ENCODE measurements at places on chromosomes 12 and 14.

DNA sequence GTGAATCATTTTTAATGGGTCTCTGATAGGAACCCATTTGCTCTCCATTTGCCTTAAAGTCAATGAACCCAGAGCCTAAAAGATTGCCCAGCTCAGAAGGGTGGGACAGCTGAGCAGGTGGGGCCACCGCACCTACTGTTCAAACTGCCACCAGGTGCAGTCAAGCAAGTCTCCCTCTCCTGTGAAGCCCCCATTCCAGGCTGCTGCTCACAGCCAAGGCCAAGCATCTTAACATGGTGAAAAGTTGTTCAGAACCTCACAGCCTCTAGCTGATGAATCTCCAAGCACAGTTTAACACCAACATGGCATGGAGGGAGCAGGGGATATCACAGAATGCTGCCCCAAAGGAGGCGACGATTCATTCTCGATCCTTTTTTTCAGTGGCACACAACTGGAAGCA lies 29.5 kb downstream of the ANO2 start:
- no peak for DNase-seq

DNA sequence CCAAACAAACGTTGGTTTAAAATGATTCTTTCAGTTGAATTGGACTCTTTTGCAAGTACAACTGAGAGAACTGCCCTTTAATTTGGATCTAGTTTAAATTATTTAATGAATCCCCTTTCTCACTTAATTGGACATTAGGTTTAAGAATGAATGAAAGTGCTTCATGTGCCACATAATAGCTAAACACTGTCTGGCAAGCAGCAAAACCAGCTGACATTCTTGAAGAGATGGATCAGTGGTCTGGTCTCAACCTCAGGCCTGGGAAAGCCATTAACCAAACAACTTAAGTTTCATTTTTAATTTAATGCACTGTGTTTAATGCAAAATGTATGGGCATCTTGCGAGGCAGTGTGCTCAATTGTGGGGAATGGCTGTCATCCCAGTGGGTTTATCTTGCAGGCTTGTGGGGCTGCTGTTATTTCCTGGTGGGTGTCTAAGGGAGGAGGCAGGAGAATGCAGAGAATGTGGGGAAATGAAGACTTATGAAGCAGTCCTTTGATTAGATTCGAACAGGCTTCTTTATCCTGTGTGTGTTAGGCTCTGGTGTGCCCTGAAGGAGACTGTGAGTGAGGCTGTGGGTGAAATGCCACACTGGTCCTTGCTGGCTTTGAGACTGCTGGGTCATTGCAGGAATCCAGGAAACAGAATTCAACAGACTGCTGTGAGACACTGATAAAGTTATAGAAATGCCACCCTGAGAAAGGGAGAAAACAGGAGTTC lies 144.1 kb upstream of the PELI2 start:
- DNase-seq: no peak

- no peak for DNase-seq
Measured at GRCh38 chr14:73760598-73761586, 46.7 kb upstream of the PNMA1 start.

GRCh38 chr14:63770187-63770807 lies 42.4 kb upstream of the SGPP1 start:
- DNase-seq: no peak

DNA sequence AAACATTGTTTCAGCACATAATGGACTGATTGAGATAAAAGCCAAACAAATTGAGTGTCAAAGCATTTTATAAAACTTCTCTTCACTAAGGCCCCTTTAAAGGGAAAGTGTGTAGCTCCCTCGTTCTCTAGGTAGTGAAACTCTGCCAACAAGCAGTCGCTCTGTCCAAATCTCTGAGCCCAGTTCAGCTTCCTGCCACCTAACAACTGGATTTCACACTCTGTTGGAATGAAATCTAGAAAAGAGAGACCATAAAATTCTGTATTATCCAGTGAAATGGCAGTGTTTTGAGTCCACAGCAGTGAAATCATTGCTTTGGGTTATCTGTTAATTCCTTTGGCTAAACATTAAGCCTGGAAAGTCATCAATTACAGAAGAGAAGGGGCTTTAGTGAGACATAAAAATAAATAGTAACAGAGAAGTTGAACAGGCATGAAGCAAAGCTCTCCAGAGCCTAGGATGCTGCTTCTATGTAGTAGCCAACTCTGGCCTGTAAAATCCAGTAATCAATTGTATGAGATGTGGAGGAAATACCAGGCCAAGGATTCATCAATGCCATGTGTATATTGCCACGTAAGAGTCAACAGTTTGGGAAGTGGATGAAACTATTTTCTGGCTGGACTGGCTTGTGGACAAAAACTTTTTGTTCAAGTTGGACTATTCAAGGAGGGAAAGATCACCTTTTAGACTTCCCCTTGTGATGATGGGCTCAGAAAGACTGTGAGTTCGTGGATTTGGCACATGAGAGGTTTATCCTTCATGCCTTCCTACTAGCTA lies 122.5 kb downstream of the WIF1 start:
- no peak for DNase-seq

GRCh38 chr14:69882116-69882864 lies 3.1 kb downstream of the SMOC1 start:
- no peak for DNase-seq

- no peak for DNase-seq
Measured at GRCh38 chr14:82046512-82047226, 513.0 kb upstream of the SEL1L start.

- DNase-seq: no peak
Measured at GRCh38 chr14:68577802-68578541, 214.9 kb downstream of the ZFP36L1 start.

DNA sequence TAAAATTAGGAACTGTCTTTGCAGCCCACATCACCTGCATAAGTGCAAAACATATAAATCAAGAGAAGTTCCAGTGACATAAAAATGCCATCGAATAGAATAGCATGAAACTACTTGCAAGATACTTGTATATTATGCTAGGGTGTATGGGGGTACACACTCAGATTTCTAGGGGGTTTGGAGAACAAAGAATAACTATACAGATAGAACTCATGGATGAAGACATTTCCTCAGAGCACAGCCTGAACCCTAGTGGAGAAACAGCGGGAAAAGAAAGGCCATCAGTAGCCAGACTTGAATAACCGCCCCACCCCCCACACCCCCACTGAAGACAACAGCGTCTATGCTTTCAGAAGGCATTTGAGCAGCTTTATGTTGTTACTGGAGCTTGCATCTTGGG lies 425.8 kb downstream of the NPAS3 start:
- DNase-seq: peak; percentile 39

- peak; percentile 1 for DNase-seq
Measured at GRCh38 chr12:75305412-75306332, 24.5 kb downstream of the CAPS2 start.

DNA sequence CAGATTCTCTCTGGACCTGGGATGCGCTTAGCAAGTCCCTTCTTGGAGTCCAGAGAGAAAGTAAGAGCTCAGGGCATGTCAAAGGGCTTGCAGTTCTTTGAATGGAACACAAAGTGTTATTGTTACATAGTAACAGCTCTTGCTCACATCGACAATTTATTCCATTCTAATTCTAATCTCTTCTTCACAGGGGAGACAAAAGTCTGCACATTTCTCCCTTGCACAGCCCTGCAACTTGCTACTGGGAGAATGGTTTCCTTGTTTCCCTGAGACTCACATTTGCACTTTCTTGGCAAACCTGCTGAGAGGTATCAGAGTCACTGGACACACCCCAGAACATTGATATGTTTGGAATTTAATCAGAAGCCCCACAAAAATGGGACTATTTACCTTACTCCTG lies 209.9 kb upstream of the IGF1 start:
- DNase-seq: no peak

- no peak for DNase-seq
Measured at GRCh38 chr12:129771238-129771637, 132.6 kb downstream of the TMEM132D start.

GRCh38 chr12:43337571-43338444 lies 214.2 kb downstream of the ADAMTS20 start:
- no peak for DNase-seq

DNA sequence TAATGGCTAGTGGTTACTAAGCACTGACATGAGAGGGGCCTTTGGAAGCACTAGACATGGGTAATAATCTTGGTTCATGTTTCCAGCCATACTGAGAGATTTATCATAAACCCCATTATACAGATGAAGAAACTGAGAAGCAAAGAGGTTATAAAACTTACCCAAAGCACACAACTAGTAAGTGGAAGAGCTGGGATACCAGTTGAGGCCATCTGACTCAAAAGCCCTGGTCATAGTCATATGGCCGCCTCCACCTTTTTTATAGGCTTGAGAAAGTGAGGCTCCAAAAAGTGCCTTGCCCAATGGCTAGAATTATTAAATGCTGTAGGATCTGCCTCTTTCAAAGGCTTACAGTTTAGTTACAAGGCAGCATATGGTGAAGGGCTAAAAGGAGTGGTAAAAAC lies 944 bp downstream of the TXNRD1 start:
- DNase-seq: no peak

- DNase-seq: no peak
Measured at GRCh38 chr12:57262126-57262822, 11.3 kb upstream of the STAC3 start.

- no peak for DNase-seq
Measured at GRCh38 chr12:93127582-93128331, 198.7 kb upstream of the EEA1 start.

- no peak for DNase-seq
Measured at GRCh38 chr12:54068418-54069070, 14.9 kb downstream of the HOXC4 start.

DNA sequence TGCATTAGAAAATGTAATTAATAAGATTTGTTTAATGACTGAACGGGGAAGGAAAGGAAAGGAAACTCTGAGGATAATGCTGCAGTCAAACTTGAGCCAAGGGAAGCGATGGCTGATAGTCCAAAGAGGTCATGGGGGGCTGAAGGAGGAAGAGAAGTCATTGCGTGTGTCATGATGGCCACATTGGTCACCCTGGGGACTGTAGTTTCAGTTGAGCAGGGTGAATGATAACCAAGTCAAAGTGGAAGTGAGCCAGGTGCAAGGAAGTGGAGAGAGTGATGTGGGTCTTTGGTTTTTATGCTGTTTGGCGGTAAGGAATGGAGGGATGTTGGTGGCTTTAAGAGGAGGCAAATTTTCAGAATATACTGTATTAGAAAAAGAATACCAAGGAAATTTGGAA lies 21.6 kb downstream of the C12orf75 start:
- no peak for DNase-seq

DNA sequence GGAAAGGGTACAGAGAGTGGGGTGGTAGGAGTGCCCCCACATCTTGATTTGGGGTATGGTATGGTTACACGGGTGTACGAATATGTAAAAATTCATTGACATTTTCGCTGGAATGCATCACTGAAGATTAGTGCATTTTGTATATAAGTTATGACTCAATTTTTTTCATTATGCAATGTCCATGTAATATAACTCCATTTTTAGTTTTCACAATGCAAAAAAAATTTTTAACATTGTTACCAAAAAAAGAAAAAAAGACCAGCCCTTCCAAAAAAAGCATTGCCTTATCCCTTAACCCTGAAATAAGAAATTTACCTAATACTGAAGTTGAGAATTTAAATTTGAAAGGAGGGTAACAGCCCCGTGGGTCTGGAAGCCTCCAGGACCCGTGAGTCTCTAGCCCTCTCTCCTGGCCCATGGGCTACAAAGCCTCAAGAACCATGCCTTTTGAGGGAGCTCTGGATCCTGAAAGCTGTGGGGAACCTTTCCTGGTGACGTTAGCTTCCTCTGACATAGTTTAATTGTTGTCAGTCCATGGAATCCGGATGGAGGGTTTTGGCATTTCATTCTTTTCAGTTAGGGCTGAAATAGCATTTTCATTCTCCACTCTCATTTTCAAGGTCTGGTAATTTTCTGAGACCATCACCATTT lies 55.6 kb upstream of the ACTN1 start:
- no peak for DNase-seq

DNA sequence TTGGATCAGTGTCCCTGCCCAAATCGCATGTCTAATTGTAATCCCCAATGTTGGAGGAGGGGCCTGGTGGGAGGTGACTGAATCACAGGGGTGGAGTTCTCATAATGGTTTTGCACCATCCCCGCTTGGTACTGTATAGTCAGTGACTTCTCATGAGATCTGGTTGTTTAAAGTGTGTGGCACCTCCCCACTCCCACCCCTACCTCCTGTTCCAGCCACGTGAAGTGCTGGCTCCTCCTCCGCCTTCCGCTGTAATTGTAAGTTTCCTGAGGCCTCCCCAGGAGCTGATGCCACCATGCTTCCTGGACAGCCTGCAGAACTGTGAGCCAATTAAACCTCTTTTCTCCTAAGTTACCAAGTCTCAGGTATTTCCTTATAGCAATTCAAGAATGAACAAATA lies 67.2 kb downstream of the FERMT2 start:
- no peak for DNase-seq

- no peak for DNase-seq
Measured at GRCh38 chr12:108807996-108808769, 49.2 kb downstream of the SSH1 start.

DNA sequence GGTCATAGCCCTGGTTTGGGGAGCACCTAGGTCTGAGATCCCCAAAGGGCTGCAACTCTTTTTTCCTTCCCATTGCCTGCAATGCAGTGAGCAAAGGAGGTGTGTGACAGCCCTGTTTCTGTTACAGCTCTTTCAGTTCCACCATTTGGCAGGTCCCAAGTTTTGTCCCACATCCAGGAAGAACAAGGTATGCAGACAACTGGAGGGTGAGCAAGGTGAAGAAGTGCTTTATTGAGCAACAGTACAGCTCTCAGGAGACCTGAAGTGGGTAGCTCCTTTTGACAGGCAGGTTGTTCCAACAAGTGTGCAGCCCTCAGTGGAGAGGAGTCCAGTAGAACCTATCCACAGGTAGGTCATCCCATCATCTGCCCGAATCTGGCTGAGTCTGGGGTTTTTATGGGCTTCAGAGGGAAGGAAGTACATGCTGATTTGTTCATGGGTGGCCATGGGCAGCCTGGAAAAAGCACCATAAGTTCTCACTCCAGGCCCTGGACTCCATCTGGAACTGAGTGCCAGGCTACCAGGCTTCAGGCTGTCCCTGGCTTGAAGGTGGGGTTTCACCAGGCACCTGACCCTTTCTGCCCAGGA lies 62.8 kb upstream of the NAV3 start:
- DNase-seq: no peak
